Stimulated activated CD4-positive, alpha-beta T cell treated with anti-CD3 and anti-CD28 coated beads, Interleukin-15, amount 100 ng/mL, for 1 hour (primary cell): ENCODE measurements at places on chromosomes 12 and 14.

DNA sequence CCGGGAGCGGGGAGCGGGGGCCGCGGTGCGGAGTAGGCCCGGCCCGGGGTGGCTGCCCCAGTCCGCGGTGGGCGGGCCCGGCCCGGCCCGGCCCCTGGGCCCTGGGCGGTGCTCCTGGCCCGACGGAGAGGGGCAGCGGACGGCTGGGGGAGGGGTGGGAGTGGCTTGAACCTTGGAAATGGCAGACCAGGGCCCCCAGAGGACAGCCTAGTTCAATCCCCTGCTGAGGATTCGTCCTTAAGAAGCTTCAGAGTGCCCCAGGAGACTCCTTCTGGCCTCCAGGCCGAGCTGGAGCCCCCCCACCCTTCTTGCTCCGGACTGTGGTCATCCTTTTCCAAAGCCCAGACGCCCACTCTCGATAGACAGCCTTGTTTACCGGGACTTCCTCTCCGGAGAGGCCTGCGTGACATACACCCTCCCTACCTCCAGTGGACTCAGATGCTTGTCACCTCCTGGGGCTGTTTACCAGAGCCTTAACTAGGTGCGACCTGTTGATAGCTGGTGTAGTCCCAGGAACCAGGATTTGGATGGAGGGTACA lies 458 bp downstream of the KHNYN start:
- DNase-seq, result peak; percentile 49

DNA sequence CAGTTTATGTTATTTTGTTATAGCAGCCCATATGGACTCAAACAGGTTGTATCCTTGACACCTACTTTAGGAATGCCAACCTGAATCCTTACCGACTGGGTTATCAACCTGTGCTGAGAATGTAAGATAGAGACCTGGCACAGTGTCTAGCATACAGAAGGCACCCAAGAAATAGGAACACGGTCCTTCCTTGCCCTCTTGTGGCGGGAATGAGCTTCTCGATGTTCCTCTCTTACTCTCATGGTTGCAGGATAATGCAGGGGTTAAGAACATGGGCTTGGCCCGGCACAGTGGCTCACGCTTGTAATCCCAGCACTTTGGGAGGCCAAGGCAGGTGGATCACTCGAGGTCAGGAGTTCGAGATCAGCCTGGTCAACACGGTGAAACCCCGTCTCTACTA lies 6.5 kb downstream of the C12orf43 start:
- no peak for DNase-seq

GRCh38 chr14:41285186-41285748 lies 321.4 kb upstream of the LRFN5 start:
- no peak for DNase-seq

- no peak for DNase-seq
These were observed 20.0 kb downstream of the BEGAIN start for GRCh38 chr14:100567009-100567876.

DNA sequence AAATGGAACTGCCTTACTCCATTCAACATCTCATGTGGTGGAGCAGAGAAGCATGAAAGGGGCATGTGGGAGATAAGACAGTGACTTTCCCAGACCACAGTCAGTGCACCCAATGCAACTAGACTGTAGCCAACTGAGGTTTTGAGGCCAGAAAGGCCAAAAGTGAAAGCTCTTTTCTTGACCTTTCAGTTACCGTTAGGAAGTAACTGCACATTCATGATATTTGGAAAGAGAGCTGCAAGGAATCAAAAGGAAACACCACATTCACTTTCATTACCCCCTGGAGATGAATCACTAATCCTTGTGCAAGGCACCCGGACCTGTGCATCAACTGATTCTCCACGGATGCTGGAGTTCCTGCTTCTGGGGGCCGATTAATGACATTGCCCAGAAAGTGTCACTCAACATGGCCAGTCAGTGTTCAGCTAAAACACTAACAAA lies 72.9 kb upstream of the ELK3 start:
- DNase-seq, result no peak

DNA sequence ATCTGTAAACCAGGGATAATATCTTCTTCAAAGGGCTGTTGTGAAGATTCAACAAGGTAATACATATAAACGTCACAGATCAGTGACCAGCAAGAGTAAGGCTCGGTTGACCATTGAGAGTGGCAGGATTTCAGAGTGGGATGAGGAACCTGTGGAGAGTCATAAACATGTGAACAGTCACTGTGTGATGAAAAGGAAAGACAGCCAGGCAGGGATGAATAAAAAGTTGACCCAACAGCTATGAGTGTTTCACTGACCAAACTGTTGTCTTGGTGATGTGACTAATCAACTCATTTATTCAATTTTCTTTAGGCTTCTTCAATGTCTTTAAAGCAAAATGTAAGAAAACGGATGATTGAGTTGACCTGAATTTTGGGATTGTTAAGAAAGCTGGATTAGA lies 8.6 kb upstream of the FRMD6 start:
- no peak for DNase-seq

GRCh38 chr14:70943838-70944237 lies 36.6 kb downstream of the PCNX1 start:
- no peak for DNase-seq

GRCh38 chr14:93044556-93044955 lies 71.2 kb downstream of the ITPK1 start:
- no peak for DNase-seq
